ENCODE measurements at places on chromosomes 12 and 14.
A peak's percentile ranks its signal among the peaks of the same experiment; 100 is the strongest.

GRCh38 chr12:24922090-24922489, 26.8 kb downstream of the BCAT1 start:
- no peak for DNase-seq

DNA sequence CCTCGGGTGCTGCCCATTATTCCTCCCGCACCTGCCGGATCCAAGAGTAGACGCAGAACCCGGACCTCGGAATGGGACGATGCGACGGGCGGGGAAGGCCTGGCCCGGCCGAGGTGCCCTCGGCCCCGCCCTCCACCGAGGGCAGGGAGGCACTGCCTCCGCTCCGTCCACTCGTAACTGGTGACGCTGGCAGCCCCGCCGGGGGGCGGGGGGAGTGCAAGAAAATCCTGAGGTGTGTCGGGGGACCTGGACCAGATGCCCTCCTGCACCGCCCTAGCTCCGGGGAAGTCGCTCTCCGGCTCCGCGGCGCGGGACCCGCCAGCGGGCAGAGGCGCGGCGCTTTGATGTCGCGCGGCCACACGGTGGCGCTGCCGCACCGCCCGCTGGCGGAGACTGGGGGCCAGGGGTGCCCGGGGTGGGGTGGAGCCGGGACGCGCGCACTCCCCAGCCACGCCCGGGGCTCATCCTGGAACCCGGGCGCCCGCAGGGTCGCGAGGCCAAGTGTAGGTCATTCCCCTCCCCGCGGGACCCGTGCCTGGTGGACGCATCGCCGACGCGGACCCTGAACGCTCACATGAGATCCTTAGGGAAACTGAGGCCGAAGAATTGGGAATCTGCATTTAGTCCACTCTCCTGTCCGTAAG, 202.8 kb downstream of the TTC8 start:
- DNase-seq: no peak

DNA sequence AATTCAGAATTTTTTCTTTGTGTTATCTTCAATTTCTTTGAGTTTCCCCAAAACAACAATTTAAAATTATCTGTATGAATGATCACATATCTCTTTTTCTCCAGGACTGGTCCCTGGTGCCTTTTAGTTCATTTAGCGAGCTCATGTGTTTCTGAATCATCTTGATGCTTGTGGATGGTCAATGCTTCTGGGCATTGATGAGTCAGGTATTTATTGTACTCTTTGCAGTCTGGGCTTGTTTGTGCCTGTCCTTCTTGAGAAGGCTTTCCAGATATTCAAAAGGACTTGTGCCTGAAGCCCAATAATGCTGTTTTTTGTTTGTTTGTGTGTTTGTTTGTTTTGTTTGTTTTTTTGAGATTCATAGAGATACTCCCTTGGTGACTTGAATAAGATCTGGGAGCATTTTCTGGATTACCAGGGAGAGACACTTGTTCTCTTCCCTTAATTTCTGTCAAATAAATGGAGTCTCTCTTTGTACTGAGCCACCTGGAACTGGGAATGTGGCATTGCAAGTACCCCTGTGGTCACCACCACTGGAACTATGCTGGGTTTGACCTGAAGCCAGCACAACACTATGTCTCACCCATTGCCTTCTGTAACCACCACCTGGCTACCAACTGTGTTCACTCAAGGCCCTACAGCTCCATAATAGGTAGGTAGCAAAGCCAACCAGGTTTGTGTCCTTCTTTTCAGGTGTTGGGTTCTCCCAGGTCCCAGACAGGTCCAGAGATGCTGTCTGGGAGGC, 56.3 kb downstream of the SLC6A15 start:
- no peak for DNase-seq

DNA sequence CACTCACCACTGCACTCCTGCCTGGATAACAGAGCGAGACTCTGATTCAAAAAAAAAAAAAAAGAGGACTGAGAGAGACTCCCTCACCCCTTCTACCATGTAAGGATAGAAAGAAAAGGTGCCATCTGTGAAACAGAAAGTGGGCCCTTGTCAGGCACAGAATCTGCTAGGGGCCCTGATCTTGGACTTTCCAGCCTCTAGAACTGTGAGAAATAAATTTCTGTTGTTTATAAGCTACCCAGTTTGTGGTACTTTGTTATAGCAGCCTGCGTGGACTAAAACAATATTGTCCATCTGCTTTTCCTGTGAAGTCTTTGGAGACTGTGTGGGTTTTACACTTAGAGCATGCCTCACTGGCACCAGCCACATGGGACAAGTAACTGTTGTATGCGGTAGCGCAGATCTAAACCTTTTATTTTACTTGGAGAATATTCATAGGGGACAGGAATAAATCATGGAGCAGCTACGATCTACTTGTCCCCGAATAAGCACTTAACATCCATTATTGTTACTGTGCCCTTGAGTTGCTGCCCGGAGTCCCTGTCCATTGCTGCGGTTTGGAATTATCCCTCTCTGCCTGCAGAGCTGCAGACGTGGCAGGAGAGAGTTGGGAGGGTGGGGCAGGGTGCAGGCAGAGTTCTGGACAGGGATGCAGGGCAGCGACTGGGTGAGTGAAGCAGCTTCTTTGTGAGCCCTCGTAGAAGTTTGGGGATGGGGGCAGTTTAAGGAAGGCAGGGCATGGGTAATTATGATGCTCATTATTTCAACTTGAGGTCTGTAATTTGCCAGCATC, 52.4 kb upstream of the STON2 start:
- no peak for DNase-seq

GRCh38 chr14:55026441-55026792, 482 bp downstream of the WDHD1 start:
- no peak for DNase-seq

- DNase-seq: no peak
These were observed 154.0 kb downstream of the SOX5 start for GRCh38 chr12:23795494-23795893.

- DNase-seq: no peak
These were observed 89.2 kb downstream of the PUS7L start for GRCh38 chr12:43669373-43669772.

DNA sequence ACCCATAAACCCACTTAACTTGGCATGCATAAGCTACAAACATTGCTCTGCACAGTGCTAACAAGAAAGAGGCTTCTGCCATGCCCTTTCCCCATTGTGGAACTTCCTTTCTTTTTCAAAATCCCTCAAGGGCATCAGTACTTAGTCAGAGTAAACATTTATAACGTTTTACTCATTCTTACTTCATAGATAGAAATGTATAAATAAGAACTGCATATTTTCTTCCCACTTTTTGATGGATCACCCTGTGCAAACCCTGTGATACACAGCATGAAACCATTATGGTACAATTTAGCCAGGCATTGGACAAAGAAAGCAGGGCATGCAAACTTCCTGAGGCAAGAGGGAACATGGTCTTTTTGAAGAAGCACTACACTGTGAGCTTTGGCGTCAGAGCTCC, 113.8 kb upstream of the FOXG1 start:
- DNase-seq: no peak

DNA sequence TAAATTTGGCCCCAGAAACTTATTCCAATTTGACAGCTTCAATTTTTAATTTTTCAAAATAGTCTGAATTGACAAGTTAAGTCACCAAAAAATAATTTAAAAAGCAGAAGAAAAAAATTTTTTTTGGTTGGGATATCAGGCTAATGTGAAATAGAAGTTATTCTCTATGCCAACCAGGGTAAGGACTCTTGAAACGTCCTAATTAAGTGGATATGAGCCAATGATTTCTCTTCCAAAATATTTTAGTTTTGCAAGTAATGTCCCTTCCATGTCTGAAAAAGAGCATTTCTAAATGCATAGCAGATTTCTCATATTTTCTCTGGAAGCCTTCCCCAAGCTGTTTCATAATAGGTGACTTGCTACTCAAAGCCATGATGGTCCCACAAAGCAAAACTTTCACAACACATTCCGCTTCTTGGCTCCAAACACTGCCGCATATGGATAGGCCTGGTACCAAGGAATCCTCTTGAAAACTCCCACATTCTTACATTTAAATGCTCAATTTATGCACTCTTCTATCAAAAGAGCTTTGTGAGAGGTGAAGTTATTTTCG, 65.1 kb downstream of the SIX6 start:
- DNase-seq: no peak

DNA sequence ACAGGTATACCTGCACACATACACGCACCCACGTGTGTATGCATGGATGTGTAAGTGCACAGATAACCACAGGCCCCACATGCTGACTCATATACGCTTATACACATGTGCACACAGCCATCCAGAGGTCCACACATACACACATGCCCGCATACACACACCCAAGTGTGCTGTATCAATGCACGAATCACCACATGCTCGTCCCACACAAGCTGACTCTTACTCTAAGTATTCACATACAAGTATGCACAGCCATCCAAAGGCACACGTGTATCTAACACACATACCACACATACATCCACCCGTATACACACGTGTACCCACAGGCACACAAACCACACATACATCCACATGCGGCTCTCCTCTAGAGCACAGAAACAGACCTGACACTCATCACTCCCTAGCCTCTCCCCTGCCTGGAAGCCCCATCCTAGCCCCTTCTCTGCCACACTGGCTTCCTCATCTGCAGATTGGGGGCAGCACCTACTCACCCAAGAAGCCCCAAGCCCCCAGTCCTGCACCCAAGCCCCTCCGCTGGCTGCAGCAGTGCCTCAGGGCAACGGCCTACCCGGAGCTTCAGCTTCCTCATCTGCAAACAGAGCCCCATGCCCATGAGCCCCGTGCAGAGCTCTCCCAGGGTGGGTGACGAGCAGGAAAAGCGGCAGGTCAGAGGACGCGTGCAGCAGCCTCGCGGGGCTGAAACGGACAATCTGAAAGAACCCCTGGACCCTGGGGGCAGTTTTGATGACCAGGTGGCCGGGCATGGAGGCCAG, 105.4 kb downstream of the NCOR2 start:
- no peak for DNase-seq

- no peak for DNase-seq
These were observed 1051.4 kb upstream of the ATXN7L3B start for GRCh38 chr12:73486256-73486655.

DNA sequence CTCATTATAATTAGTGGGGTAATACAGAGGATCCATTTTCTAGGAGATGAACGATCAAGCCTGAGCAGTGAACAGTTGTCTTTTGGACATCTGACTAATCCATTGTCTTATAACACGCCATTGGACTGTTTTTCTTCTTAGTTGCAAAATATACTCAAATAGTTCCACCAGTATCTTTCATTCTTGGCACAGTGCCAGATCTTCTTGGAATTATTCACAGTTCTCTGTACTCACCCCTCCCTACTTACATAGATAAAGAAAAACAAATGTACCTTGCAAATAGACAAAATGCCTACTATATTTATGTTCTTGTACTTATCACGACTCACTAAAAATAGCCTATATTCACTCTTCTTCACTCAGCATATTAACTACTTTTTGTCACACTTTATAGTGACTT, 3.8 kb downstream of the CBLN3 start:
- DNase-seq: no peak

DNA sequence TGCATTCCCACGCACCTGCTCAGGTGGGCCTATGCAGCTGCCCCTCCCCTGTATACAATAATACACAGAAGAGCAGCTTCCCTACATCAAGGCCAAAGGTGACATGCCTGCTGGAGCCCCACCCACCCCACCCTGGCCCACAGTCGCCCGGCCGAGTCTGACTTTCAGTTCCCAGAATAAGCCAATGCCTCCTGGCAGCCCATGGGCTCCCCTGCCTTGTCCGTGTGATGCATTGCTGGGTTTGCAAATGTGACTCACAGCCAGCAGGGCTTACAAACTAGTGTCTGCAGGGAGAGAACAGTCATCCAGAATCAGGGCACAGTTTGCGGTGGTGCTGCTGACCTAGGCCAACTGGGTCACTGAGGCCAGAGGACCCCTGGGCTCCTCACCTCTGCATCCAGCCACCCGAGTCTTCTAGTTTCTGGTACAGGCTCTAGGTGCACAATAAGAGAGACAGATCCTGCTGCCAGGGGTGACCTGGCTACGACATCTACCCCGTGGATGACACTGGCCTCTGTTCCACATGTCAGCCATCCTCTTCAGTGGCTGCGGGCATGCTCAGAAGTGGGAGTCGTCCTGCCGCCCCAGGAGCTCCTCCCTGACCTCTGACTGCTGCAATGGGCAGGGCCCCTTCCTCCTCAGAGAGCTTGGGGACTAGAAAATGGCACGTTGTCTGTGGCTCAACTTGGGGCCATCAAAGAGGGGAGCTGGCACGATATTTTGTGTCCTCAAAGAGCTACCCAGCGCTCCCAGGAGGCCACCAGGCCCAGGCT, 84.5 kb downstream of the CHGA start:
- DNase-seq: no peak

GRCh38 chr14:34496679-34497513, 34.9 kb upstream of the SPTSSA start:
- DNase-seq: peak; percentile 31

DNA sequence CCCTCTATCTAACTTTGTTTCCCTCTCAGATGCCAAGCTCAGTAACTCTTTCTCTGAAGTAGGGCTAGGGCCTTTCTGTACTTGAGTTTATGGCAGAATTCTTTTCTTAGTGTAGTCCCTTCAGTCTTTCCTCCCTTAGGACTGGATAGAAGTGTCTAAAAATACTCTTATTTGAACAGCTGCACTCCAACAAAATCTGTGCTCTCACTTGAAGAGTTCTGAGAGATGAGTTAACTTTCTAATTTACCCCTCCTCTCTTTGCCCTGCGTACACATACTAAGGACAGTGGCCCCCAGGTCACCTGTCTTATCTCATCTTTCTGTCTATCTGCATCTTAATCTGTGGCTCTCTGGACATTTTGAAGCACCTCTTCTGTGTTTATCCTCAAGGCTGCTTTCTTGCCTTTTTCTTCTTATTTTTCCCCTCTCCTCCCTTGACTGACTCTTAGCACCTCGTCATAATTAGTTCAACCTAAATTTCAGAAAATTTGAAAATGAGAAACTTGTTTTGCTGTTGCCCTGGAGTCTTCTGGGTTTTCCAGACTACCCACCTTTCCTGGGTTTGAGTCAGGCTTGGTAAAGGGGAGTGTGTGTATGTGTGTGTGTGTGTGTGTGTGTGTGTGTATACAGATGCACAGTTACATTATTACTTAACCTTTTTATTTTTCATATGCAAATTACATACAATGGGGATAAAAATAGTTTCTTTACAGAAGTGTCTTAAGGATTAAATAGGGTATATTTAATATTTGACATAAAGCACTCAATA, 23.9 kb downstream of the NCKAP1L start:
- no peak for DNase-seq

DNA sequence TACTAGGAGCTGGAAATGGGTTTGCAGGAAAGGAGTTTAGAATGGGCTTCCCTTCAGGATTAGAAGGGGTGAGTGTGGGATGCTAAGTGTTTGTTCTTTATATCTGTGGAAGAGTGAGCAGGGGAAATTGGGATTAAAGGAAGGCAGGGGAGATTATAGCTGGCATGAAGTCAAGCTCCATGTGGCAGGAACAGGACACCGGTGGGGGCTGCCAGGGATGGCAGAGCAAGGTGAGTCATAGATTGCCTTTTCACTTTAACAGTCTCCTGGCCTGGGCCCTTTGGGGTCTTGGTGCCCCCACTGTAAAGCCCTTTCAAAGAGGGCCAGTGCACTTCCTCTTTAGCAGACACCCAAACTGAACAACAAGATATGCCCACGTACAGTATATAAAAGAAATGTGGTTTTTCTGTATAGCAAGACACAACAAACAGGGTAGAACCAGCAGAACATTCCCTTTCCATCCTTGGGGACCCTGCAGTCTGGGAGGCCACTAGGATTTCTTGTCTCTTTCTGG, 23.1 kb upstream of the FBXO21 start:
- DNase-seq: no peak
